Mesothelial cell of epicardium (in vitro differentiated cells): ENCODE measurements at places on chromosomes 4 and X.
A peak's percentile ranks its signal among the peaks of the same experiment; 100 is the strongest.

GRCh38 chr4:147182041-147182440 lies 236.4 kb upstream of the TTC29 start:
- DNase-seq: no peak

- no peak for DNase-seq
These were observed 168.9 kb downstream of the DCK start for GRCh38 chr4:71162386-71162785.

- no peak for DNase-seq
These were observed 244.2 kb downstream of the CBLL2 start for GRCh38 chrX:22516893-22517292.

GRCh38 chr4:186628058-186628711 lies 72.8 kb upstream of the MTNR1A start:
- no peak for DNase-seq

DNA sequence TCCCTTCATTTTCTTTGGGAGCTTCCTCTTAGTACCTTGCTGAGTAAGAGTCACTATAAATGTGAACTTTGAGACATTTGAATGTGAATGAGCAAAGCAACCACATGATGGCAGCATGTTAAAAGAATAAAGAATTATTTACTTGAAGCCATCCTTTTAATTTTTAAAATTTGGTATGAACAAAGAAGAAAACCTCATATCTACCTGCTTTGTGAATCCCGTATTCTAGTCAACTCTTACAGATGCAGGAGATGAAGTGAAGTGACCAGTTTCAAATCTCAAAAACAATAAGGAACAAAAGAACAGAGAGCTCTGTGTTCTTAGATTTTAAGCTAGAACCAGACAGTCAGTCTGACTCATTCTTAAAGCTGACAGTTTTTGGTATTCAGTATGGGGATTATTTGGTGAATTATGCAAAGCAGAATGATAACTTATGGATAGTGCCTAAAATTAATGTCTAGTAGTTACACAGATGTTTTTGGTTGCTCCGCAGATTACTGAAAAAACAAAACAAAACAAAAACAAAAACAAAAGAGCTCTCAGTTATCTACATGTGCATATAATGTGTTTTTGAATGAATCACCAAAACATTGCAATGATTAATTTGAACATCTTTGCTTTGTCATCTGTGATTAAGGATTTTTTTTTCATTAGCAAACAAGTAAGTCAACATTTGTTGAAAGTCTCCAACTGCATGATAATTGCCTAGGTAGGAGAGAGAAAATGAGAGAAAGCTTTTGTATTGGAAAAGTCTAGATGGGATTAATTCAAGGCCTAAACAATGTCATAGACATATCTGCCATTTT lies 48.2 kb upstream of the H2AZ1 start:
- DNase-seq: no peak

DNA sequence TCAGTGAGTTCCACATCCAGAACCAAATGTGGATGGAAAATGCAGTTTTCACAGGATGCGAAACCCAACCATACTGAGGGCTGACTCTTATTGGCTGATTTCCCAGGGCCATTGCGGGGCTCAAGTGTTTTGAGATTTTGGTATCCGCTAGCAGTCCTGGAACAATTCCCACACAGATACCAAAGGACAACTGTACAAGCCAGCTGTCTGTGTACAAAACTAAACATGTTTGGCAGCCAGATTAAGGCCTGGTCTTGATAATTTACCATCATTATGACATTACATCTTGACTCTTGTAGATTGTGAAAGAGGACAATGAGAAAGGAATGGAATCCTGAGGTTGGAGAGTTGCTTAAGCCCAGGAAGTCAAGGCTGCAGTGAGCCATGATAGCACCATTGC lies 121.9 kb downstream of the DKK2 start:
- DNase-seq: no peak

- no peak for DNase-seq
These were observed 5.8 kb downstream of the TSC22D3 start for GRCh38 chrX:107769581-107770317.

- DNase-seq: no peak
These were observed 450.0 kb upstream of the RASGEF1B start for GRCh38 chr4:81921751-81922159.

- DNase-seq: no peak
These were observed 60.2 kb upstream of the PGAM4 start for GRCh38 chrX:78029663-78030062.

DNA sequence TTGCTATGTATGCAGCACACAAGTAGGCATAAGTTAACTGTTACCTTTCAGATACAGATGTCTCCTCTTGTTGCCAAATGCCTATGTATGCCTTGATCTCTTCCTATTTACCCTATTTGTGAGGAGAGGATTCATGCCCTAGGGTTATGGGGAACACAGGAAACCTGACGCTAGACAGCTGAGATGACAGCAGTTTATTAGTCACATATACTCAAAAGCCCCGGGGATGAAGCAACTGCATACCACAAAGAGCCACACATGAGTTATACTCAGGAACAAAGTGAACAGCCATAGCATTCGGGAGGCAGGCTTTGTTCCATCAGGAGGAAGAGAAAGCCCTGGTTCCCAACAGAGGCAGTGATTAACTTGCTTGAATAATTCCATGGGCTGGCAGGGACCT lies 1011.7 kb upstream of the PCDH7 start:
- DNase-seq: no peak

- no peak for DNase-seq
These were observed 48.4 kb downstream of the ATP8A1 start for GRCh38 chr4:42608551-42608950.

DNA sequence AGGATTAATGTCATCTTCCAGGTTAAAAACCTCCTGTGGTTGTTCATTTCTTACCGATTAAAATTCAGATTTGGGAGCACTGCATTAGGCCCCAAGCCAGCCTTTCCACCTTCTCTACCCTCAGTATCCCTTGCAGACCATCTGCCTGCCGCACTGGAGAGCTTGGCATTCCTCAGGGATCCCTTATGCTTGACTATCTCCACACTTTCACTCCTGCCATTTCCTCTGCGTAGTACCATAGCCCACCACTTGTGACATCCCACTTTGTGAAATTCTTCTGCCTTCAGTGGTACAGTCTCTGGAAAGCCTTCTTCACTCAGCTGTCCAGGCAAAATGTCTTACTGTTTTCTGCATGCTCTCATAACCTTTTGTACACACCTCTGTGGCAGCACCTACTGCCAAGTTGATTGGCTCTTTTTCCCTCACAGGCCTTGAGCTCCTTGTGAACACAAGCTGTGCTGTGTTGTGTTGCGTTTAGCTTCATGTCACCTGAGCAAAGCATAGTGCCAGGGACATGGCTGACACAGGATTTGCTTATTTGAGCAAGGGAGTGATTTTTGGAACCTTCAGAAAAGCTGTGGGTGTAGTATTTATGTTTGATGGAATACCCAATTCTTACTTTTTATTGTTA lies 156.4 kb downstream of the ARX start:
- no peak for DNase-seq

DNA sequence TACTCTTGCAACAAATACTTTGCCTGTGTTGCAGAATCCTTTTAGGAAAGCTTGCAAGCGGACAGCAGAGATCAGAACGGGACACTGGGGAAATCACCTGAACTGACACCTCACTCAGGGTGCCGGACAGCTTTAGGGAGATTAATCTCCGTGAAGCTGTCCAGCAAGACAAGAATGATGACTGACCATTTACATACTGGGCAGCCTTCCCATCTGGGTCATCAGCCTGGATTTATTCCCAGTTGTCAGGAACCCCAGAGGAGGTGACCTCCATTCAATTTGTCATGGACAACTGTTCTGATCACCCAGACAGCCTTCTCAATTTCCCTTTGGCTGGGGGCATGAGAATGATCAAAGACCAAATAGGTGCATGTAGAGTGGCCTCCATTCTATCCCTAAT lies 93.0 kb upstream of the EGFL6 start:
- no peak for DNase-seq

- no peak for DNase-seq
These were observed 94.6 kb downstream of the SYNPO2 start for GRCh38 chr4:118983293-118983692.

GRCh38 chr4:139455126-139455538 lies 1.2 kb downstream of the RAB33B start:
- no peak for DNase-seq

DNA sequence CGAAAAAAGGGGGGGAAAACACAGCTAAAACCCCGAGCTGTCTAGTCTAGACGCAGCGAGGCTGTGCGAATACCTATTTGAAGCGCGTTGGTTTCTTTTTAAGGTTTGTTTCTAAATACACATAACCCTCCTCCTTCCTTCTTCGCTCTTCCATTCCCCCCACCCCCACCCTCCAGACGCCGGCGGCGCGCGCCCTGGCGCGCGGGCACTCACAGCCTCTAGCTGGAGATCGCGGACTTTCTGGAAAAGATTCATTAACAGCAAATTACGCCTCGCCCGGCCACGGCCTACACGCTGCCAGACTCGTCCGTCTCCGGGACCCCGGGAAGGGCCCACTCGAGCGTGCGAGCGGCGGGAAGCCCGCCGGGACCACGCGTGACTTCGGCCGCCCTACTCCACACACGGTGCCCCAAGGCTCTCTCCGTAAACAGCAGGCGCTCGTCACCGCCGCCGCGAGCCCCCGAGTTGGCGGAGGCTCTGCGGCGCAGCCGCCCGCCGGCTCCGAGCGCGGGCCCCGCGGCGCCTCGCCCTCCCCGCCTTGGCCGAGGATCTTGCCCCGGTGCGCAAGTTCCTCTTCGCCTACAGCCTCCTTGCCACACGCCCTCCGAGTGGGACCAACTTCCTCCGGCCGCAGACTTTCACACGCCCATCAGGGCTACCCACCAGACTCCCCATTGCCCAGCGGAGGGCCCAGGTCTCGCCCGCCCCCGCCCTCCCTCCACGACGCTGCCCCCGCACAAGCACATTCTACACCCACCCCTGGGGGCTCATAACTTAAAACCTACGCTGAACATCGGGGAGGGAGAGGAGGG lies 2.0 kb downstream of the BCOR start:
- no peak for DNase-seq

- no peak for DNase-seq
These were observed 90.4 kb downstream of the COL4A6 start for GRCh38 chrX:108347800-108348199.

DNA sequence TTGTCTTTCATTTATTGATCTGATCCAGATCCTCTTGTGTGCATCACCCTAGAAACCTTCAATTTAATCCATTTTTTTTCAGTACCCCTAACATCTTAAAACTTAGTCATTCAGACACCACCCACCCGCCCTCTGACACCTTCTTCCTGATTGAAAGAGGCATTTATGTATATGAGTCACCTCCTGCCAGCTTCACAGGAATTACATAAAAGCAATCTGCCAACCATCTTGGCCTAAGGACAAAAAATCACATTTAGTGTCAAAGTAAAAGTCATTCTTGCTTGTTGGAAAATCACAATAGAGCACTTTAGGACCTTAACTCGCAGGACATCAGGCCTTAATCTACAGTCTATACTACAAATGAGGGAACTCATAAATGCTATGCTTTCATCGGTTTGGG lies 52.1 kb downstream of the NDST3 start:
- DNase-seq: no peak

DNA sequence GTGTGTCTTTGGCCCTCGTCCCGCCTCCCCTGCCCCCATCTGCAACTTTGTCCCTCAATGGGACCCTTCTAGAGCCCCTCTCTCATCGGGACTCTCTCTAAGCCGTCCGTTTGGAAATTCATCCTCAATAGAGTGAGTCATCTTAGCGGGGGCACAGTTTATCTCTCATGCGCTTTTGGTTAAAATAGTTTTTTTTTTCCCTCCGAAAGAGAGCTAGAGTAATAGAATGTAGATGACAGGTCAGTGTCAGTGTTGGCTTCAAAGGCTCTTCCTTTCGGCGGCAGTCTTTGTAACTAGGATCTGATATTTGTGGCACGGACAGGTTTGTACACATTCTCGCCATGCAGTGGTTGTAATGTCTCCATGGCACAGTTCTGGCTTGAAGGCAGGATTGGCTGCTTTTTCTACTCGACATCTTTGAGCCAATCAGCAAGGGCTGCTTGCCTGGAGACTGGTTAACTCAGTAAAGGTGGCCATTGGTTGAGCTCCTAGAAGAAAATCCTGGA lies 989 bp downstream of the N4BP2 start:
- peak; percentile 66 for DNase-seq

GRCh38 chr4:183348706-183349659 lies 26.8 kb upstream of the CLDN24 start:
- no peak for DNase-seq

DNA sequence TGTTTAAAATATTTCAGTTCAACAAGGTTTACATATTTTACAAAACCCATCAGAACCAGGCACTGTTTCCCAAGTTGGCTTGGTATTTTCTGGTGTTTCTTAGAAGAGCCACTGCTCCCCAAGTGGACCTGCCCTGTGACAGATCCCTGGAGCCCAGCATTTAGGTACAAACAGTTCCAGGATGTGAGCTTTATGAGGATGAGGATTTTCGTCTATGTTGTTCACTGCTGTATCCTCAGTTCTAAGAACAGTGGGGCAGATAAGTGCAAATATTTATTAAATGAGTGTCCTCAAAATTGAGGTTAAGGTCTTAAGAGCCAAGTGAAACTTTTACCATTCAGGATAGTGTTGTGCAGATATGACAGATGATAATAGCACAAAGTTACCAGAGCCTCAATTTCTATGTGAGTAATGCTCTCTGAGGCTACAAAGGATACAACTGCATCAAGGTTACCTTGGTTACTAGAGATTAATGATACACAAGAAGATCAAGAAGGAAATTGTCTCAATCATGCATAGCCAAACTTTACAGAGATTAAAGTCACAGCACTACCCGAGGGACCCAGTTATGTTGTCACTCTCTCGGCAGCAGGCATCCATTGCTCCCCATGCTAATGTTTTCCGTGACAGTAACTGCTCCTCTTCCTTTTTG lies 37.5 kb downstream of the ANXA3 start:
- DNase-seq: no peak

DNA sequence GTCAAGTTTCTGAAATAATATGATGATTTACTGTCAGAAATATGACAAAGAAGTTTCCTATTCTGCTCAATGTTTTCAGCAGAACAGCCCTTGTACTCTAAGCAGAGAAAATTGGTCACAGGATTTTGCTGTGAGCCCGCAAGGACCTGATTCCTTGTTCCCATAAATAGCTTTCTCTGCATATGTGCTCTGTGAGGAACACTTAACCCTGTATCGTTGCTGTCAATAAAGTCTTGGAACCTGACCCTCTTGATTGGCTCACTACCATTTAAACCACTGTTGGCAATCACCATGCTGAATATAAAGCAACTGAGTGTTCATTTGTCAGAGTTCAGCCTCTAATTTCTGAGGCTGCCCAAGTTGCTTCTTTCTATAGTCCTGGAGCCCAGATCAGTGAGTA lies 158.2 kb upstream of the NOCT start:
- no peak for DNase-seq

DNA sequence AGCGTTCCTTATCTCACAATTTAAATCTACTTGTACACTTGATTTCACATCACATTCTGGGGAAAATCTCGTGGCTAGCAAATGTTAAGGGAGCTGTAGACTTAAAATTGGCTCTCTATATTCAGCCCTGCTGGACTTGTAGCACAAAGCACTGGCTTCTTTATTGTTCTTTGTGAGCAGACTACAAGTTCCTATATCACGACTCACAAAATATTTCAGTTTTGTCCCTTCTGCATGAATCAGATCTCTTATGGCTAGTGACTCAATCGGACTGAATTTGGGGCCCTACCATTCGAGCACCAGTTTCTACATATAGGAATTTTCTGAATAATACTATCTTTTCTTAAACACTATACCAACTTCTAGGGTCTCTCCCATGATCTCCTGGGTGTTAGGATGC lies 390.1 kb downstream of the ADAM29 start:
- DNase-seq: no peak
